ENCODE measurements at places on chromosomes 2 and 18. TPM values are rescaled to one million over a fixed set of nuclear protein-coding genes. Genes with fewer than 3 reads are reported as not detected.

Gene GLI2
- total RNA-seq: not detected

Gene SP9
- total RNA-seq: not detected

Gene CROCC2
- total RNA-seq: not detected

Gene PROKR1
- total RNA-seq: not detected
